ENCODE measurements at places on chromosomes 7 and 10. TPM values are rescaled to one million over a fixed set of nuclear protein-coding genes. Genes with fewer than 3 reads are reported as not detected.

FANK1 gene
- 9.6 TPM for polyA plus RNA-seq

UNCX gene
- polyA plus RNA-seq: 6.5 TPM

PLAU gene
- 24.3 TPM for polyA plus RNA-seq

DLG5 gene
- 39.1 TPM for polyA plus RNA-seq

MKRN1 gene
- polyA plus RNA-seq: 139 TPM

MYL10 gene
- 0.42 TPM for polyA plus RNA-seq

PRXL2A gene
- polyA plus RNA-seq: 124 TPM

LIPF gene
- polyA plus RNA-seq: 0.24 TPM

PTPRN2 gene
- 6.8 TPM for polyA plus RNA-seq

AOAH gene
- polyA plus RNA-seq: 2.7 TPM

ZNF273 gene
- polyA plus RNA-seq: 9.4 TPM

C7orf57 gene
- 0.67 TPM for polyA plus RNA-seq

MSMB gene
- polyA plus RNA-seq: not detected
